ENCODE measurements at places on chromosomes 6 and 20.

DNA sequence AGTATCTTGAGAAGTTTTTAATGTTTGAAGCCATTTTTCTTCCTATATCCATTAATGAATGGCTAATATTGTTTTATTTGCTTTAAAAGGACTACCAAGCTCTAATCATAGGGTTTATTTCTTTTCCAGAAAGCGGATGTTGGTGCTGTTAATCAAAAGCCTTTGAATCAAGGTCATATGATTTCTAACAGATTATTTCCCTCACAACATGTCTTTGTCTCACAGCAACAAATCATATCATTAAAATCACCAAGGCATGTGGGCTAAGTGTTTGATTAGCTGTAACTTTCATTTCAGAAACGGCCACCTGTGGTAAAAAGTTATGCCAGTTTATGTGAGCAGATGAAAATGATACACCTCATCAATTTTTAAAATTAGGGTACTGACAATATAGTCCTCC is 21.7 kb downstream of the TRAF3IP2 start:
- peaks cover 28% of the 10 kb centered on the region for H3K4me1 ChIP-seq
- no peak for DNase-seq
- no peaks in the 10 kb centered on the region for H3K27me3 ChIP-seq
- no peak overlapping the region for H3K4me3 ChIP-seq

- H3K27ac ChIP-seq = no peak overlapping the region
- H3K4me1 ChIP-seq = no peaks in the 10 kb centered on the region
- no peak overlapping the region for H3K4me3 ChIP-seq
- H3K36me3 ChIP-seq = no peaks in the 10 kb centered on the region
- no peaks in the 10 kb centered on the region for H3K27me3 ChIP-seq
These were observed 530.3 kb downstream of the RFPL4B start for GRCh38 chr6:112877134-112878100.

- H3K27ac ChIP-seq = no peak overlapping the region
- no peak for DNase-seq
- H3K4me3 ChIP-seq = no peak overlapping the region
- no peaks in the 10 kb centered on the region for H3K4me1 ChIP-seq
These were observed 157.3 kb upstream of the ATXN1 start for GRCh38 chr6:16918586-16918985.

- peaks cover 10% of the 10 kb centered on the region for H3K27me3 ChIP-seq
- H3K27ac ChIP-seq = no peak overlapping the region
- no peaks in the 10 kb centered on the region for H3K36me3 ChIP-seq
- H3K4me3 ChIP-seq = no peak overlapping the region
These were observed 498.9 kb downstream of the BCKDHB start for GRCh38 chr6:80605165-80605989.

GRCh38 chr6:151652325-151652724 is 155.2 kb upstream of the ESR1 start:
- peaks cover 9% of the 10 kb centered on the region for H3K27me3 ChIP-seq
- H3K4me1 ChIP-seq = no peaks in the 10 kb centered on the region
- no peak overlapping the region for H3K27ac ChIP-seq
- no peak for DNase-seq
- H3K4me3 ChIP-seq = no peak overlapping the region
- peaks cover 16% of the 10 kb centered on the region for H3K36me3 ChIP-seq

GRCh38 chr6:1496836-1497760 is 107.7 kb downstream of the FOXF2 start:
- H3K27ac ChIP-seq = no peak overlapping the region
- no peaks in the 10 kb centered on the region for H3K4me1 ChIP-seq
- H3K27me3 ChIP-seq = peaks cover 2% of the 10 kb centered on the region
- H3K4me3 ChIP-seq = no peak overlapping the region

GRCh38 chr20:32181606-32182005 is 25.9 kb downstream of the PLAGL2 start:
- no peaks in the 10 kb centered on the region for H3K27me3 ChIP-seq
- no peak for DNase-seq
- H3K4me3 ChIP-seq = no peak overlapping the region
- no peak overlapping the region for H3K27ac ChIP-seq
- H3K4me1 ChIP-seq = peaks cover 7% of the 10 kb centered on the region

GRCh38 chr20:32674362-32674789 is 635 bp upstream of the C20orf203 start:
- DNase-seq = peak; percentile 60
- no peak overlapping the region for H3K4me3 ChIP-seq
- H3K27ac ChIP-seq = peak overlapping the region; percentile 56

GRCh38 chr6:155638200-155638599 is 182.6 kb upstream of the NOX3 start:
- no peak overlapping the region for H3K27ac ChIP-seq

- peaks cover 41% of the 10 kb centered on the region for H3K36me3 ChIP-seq
- DNase-seq = no peak
- no peak overlapping the region for H3K27ac ChIP-seq
- H3K27me3 ChIP-seq = no peaks in the 10 kb centered on the region
- peaks cover 2% of the 10 kb centered on the region for H3K4me1 ChIP-seq
- no peak overlapping the region for H3K4me3 ChIP-seq
These were observed 279.7 kb downstream of the KIF16B start for GRCh38 chr20:16293590-16293989.

- no peak overlapping the region for H3K4me3 ChIP-seq
- H3K4me1 ChIP-seq = no peaks in the 10 kb centered on the region
- no peaks in the 10 kb centered on the region for H3K36me3 ChIP-seq
- H3K27ac ChIP-seq = no peak overlapping the region
These were observed 331.6 kb upstream of the NT5E start for GRCh38 chr6:85118233-85118632.

DNA sequence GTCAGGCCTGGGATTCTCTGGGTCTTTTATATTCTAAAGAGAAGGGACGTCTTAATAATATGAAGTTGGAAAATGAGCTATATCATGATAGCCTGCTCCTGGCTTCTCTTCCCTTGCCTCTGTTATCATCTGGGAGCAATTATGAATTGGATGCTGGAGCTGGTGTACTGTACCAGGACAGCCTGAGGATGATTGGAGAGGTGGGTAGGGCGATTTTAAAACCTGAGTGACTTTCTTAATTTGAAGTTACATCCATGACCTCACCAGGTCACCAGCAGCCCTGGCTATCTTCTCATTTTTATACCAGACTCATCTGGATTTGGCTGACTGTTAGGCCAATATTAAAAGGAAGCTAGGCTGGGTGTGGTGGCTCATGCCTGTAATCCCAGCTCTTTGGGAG is 317.6 kb downstream of the CLIC5 start:
- H3K27me3 ChIP-seq = no peaks in the 10 kb centered on the region
- H3K27ac ChIP-seq = no peak overlapping the region
- no peak overlapping the region for H3K4me3 ChIP-seq
- no peaks in the 10 kb centered on the region for H3K36me3 ChIP-seq

GRCh38 chr20:33348136-33348937 is 53.0 kb downstream of the CDK5RAP1 start:
- no peak overlapping the region for H3K4me3 ChIP-seq
- no peak for DNase-seq
- no peaks in the 10 kb centered on the region for H3K27me3 ChIP-seq

DNA sequence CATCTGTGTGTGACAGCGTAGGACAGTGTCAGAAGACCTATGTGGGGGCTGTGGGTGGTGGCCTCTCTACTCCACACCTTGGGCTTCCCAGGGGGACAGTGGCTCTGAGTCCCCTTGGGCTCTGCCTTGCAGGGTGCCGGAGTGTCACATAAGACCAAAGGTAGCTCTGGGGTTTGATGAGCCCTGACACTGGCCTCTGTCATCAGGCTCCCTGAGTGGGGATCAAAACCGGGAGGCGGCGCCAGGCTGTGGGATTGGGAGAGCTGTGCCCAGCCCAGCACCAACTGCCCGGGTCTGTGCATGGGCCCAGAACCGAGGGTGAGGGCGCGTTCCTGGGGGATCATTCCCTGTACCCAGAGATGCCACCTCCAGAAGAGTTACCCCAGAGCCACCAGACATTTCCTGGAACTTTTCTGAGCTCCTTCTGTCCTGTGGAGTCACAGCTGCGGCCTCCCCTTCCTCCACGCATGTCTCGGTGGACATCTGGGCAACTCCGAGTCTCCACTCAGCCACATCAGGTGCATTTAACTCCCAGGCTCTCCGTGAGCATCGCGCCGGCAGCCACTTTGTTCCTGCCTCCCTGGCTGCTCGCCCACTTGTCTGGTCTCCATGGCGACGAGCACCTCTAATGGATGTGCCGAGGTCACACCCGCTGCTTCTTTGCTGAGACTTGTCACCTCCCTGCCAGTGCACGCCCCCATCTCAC is 94.7 kb downstream of the TMEM242 start:
- peaks cover 11% of the 10 kb centered on the region for H3K27me3 ChIP-seq
- H3K36me3 ChIP-seq = no peaks in the 10 kb centered on the region
- DNase-seq = no peak
- H3K4me3 ChIP-seq = no peak overlapping the region
- peaks cover 24% of the 10 kb centered on the region for H3K4me1 ChIP-seq
- H3K27ac ChIP-seq = peak overlapping the region; percentile 60

- no peak overlapping the region for H3K4me3 ChIP-seq
- DNase-seq = no peak
These were observed 361.1 kb upstream of the AGPAT4 start for GRCh38 chr6:161634916-161635315.

- H3K4me1 ChIP-seq = no peaks in the 10 kb centered on the region
- H3K27me3 ChIP-seq = peaks cover 2% of the 10 kb centered on the region
- H3K27ac ChIP-seq = no peak overlapping the region
- no peak overlapping the region for H3K4me3 ChIP-seq
These were observed 324.3 kb downstream of the QKI start for GRCh38 chr6:163738725-163739407.

GRCh38 chr6:109466212-109466923 is 10.8 kb upstream of the MICAL1 start:
- H3K27me3 ChIP-seq = no peaks in the 10 kb centered on the region
- no peak overlapping the region for H3K4me3 ChIP-seq
- DNase-seq = no peak
- peaks cover 64% of the 10 kb centered on the region for H3K4me1 ChIP-seq
